ENCODE measurements at places on chromosomes 4 and X.

- no peak for DNase-seq
These were observed 37.1 kb downstream of the RGS12 start for GRCh38 chr4:3329887-3330286.

GRCh38 chr4:183808097-183808456 is 97.0 kb upstream of the STOX2 start:
- DNase-seq = no peak

- DNase-seq = peak; percentile 72
These were observed 36.0 kb downstream of the GAB3 start for GRCh38 chrX:154714925-154715324.

- DNase-seq = no peak
These were observed 20.5 kb downstream of the PHOX2B start for GRCh38 chr4:41727861-41728572.

- no peak for DNase-seq
These were observed 84.1 kb upstream of the HELT start for GRCh38 chr4:184934184-184934583.

DNA sequence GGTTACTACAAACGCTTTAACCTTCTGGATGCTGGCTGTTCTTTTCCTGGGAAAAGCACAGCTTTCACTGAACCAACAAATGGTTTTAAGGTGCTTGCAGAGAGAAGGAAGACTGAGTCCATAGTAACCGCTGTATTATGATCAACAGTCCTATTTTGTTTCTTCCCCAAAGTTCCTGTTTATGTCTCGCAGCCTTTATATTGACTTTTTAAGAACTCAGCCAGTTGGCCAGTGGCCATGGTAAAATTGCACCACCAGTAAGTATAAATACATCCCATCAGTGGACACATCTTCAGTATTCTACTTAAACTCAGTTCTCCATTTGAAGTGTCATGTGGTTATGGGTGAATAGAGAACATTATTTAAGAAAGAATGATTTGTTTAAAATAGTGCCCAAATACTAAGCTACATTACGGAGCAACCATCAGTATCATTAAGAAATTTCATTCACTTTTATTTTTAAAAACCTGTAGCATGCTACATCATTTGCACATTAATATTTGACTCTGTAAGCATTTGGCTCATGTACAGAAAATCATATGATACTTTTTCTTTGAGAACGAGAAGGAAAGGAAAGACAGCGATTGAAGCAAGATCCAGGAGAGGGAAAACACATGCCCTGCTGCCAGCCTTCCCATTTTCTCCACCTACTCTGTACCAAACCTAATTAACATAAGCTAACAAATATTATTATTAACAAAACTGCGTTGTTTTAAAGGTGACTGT is 287.0 kb downstream of the ARHGAP24 start:
- DNase-seq = no peak

DNA sequence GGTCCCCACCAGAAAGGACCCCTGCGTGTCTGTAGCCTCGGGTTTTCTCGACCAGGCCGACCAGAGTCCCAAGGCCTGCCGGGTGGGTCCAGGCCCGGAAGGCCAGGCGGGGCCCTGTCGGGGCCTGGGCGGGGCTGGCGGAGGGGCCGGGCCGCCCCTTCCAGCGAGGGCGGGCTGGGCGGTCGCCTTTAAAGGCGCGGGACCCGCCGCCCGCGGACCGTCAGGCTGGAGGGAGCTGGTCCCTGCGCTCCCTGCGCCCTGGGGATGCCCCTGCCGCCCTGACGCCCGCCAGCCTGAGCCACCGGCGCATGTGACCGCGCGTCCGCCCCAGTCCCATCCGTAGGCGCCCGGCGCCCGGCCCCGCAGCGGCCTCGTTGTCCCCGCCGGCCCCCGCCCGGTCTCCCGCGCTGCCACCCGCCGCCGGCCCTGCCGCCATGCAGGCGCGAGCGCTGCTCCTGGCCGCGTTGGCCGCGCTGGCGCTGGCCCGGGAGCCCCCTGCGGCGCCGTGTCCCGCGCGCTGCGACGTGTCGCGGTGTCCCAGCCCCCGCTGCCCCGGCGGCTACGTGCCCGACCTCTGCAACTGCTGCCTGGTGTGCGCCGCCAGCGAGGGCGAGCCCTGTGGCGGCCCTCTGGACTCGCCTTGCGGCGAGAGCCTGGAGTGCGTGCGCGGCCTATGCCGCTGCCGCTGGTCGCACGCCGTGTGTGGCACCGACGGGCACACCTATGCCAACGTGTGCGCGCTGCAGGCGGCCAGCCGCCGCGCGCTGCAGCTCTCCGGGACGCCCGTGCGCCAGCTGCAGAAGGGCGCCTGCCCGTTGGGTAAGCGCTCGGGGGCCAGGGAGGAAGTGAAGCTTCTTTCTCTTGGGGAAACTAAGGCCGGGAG is at the start of gene HTRA3:
Gene HTRA3, plus strand, starts transcription at position 220 of the 883 bp plus-strand sequence. Its CDS starts 215 bp downstream, at position 435.
- DNase-seq = no peak

DNA sequence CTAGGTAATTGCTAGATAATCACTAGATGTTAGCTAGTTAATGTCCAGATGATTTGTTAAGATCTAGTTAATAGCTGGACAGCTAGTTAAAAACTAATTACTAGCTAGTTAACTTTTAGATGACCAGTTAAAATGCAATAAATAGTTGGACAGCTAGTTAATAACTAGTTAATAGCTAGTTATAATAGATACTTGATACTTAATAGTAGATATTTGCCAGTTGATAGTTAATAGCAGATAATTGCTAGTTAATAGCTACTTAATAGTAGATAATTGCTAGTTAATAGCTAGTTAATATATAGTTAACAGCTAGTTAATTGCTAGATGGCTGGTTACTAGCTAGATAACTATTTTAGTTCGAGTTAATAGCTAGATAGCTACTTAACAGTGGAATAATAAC is 631.4 kb upstream of the CT83 start:
- DNase-seq = no peak

DNA sequence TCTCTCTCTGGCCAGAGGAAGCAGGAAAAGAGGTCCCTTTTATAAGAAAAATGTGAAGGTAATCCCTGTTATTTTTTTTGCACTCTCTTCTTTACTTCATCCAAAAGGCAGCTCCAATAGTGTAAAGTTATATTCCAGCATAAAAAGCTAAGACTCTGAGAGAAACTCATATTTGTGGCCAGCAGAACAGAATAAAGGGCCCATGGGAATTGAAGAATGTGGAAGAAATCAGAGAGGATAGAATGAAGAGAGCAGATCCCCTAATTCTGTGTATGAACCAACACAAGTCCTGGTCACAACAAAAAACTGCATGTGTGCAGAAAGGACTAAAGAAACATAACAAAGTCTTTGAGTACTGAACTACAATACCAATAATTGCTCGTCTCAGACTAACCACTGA is 22.3 kb downstream of the RPS6KA6 start:
- no peak for DNase-seq

- DNase-seq = no peak
These were observed 53.9 kb downstream of the LRP2BP start for GRCh38 chr4:185341841-185342240.

All from NAMALWA (cell line).